ENCODE measurements at places on chromosomes 2 and 18.

GRCh38 chr2:217798191-217798590, 204.6 kb downstream of the TNS1 start:
- DNase-seq, result no peak

GRCh38 chr2:20675701-20676352, 8.9 kb downstream of the GDF7 start:
- no peak for DNase-seq

DNA sequence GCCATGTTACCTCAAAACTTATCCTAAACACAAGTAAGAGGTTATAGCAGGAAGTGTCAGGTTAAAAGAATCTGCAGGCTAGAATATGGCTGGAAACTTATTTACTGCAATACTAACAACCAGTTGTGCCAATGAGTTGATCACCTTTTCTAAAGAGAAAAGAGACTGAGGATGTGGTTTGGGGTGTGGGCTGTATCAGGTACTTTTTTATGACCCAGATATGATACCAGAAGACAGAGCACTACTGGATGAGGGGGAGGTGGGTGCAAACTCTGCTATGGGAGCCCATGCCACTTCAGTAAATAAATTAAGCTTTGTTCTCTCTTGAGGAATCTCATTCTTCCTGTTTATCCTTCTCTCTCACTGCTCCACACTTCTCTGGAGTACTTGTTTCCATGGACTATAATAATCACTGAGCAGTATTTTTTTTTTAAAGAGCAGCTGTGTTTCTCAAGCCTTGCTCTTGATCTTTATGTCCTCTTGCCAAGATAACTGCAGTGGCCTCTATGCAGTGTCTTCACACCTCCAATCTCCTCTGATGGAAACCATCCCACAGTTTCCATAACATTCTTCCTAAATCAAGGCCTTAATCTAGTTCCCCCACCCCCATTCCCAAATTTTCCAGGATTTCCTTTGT, 51.2 kb upstream of the NOSTRIN start:
- DNase-seq, result peak; percentile 62

GRCh38 chr2:86809481-86810121, 18.9 kb upstream of the CD8A start:
- peak; percentile 37 for DNase-seq

DNA sequence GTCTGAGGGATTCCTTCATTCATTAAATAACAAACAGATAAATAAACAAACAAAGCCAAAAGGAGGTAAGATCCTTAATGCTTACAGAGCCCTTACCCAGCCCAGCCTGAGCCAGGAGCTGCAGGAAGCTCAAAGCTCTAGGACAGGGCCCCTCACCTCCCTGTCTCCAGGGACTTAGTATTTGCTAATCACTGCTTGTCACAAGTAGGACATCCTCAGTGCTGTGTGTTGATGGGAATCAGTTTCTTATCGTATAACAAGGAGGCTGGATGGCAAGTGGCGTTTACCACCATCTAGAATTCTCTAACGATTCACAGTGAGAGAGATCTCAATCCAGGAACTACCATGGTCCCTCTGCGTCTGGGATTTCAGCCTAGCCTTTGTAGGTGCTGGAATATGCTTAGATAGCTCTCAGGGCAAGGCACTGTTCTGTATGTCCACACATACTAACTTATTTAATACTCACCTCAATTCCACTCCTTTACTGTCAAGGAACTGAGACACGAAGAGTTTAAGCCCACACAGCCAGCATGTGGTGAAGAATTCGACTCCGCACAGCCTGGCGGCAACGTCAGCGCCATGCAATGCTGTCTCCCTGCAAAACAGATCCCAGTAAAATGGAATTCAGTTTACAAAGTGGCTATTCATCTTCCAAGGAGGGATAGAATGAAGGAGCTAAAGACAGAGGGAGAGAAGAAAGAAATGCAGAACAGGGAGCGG, 164.8 kb downstream of the MYCN start:
- DNase-seq, result no peak

- DNase-seq, result no peak
These were observed 51.0 kb upstream of the ABCA12 start for GRCh38 chr2:215189393-215189792.

- no peak for DNase-seq
These were observed 240.7 kb upstream of the DPP10 start for GRCh38 chr2:114201781-114202180.

Data from CD4-positive, alpha-beta T cell treated with Interleukin-12 subunit alpha and Interleukin-12 subunit beta, for 1 hour (primary cell).